ENCODE measurements at places on chromosomes 1 and 21.

- DNase-seq: no peak
Observed at GRCh38 chr1:72253132-72253531, 29.2 kb downstream of the NEGR1 start.

DNA sequence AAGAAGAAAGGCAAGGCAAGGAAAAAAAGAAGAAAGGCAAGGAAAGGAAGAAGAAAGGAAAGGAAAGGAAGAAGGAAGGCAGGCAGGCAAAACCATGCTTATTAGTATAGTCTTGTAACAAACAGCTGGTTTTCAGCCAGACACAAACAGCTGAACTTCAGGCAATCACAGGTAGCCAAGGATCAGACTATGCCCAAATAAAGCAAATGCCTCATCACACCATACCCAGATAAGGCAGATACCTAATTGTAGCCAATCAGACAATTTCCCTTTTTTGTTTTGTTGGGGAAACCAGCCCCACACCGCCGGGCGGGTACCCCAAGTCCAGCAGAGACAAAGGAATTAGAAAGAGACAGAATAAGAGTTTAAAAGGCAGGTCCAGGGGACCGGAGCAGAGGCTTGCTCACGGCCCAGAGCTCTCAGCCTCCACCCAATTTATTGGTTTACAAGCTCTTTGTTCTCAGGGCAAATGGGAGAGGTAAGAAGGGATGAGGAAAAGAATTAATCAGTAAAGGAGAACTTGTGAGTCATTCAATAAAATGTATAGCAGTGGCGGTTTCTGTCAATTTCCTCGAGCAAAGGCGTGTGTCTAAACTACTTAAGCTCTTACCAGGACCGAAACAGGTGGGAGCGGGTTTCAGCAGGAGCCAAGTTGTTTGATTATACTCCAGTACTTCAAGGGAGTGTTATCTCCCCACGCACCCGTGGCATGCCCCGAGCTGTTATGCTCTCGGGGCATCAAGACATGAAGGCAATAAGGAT, 886.8 kb downstream of the KCNT2 start:
- no peak for DNase-seq

GRCh38 chr1:67193704-67194103, 27.4 kb downstream of the IL23R start:
- no peak for DNase-seq

- DNase-seq: no peak
Observed at GRCh38 chr1:34619256-34619655, 135.6 kb upstream of the GJB5 start.

DNA sequence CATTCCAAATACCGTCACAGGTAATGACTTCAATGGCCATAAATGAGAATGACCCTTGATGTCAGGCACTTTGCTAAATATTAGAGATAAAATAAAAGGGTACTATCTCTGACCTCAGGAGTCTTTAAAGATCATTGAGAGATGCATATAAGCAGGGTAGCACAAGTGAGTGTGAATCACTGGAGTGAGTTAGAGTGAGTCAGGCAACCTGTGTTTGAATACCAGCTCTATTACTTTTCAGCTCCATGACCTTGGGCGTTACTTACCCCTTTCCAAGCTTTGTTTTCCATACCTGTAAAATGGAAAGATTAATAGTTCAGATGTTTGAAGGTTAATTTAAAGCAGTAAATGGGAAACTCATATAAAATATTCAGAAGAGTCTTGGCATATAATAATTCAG, 1058.0 kb upstream of the ADGRL4 start:
- DNase-seq: no peak

DNA sequence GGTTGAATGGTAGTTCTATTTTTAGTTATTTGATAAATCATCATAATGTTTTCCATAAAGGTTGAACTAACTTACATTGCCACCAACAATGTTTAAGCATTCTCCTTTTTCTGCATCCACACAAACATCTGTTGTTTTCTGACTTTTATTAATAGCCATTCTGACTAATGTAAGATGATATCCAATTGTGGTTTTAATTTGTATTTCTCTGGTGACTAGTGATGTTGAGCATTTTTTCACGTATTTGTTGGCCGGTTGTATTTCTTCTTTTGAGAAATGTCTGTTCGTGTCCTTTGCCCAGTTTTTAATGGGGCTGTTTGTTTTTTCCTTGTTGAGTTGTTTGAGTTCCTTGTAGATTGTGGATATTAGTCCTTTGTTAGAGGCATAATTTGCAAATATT, 24.6 kb upstream of the SLC35F3 start:
- DNase-seq: no peak

GRCh38 chr1:15173863-15174614, 20.5 kb downstream of the TMEM51 start:
- no peak for DNase-seq

- no peak for DNase-seq
Observed at GRCh38 chr1:205961405-205961804, 18.1 kb upstream of the SLC26A9 start.

GRCh38 chr1:207218512-207219362, 102.7 kb upstream of the CD55 start:
- DNase-seq: no peak

DNA sequence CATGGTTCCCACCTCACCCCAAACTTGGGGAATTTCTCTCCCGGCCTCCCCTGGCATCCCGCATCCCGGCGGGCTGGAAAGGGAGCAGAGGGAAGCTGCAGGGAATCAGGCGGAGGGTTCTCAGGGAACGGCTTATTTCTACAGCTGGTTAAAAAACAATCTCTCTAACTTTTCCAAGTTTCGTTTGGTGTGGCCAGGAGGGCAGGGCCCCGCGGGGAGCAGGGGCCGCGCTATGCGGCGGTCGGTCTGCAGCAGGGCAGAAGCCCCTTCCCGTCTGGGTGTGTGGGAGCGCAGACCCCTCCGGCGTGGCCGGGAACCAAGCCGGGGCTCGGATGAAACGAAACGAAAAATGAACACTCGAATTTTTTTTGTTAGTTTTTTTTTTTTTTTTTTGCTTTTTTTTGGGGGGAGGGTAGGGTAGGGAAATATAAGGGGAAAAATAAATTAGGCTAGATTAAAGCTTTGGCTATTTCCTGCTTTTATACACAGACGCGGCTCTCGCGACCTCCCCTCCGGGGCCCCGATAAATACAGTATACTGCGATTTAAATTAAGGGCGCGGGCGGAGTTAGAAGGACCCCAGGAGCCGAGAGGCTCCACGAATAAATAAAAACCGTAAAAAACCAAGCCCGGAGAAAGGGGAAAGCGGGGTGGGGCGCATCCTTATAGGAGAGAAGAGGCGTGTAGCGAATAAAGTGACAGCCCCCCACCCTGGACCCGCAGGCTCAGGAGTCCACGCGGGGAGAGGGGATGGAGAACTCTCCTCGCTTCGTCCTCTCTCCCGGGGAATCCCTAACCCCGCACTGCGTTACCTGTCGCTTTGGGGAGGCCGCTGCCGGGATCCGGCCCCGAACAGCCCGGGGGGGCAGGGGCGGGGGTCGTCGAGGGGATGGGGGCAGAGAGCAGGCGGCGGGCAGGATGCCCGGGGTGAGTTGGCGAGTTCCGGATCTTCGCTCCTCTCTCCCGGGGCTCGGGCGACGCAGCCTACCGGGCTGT, 2.1 kb downstream of the POU3F1 start:
- no peak for DNase-seq

GRCh38 chr1:176033881-176034280, 173.2 kb downstream of the COP1 start:
- DNase-seq: peak; percentile 2

DNA sequence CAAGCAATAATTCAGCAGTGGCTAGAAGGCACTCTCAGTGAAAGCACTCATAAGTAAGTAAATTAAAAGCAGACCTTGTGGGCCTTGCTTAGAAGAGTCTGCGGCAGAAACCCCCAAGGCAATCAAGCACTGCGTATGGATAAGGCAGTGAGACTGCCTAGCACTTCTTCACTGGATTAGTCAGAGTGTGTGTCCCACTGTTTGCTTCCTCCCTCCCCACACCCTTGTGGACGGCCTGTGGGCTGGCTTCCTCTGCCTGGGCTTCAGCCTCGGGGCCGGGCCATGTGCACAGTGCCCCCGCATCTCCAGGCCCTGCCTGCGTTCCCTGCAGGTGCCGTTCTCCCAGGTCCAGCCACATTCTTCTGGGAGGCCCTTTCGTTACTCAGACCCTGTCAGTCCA, 23.8 kb downstream of the AGT start:
- no peak for DNase-seq

- DNase-seq: no peak
Observed at GRCh38 chr1:68218490-68218889, 13.8 kb downstream of the WLS start.

DNA sequence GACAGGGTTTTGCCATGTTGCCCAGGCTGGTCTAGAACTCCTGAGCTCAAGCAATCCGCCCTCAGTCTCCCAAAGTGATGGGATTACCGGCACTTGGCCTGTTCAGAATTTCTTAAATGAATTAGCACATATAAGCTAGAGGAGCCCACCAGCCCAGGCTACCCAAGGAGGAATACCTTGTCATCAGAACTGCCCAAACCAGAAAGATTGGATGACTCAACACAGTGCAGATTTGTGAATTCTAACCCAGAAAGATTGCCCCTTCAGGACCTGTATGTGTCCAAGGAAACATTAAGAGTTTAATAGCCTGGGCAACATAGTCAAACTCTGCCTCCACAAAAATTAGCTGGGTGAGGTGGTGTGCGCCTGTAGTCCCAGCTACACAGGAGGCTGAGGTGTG, 14.0 kb upstream of the LIN9 start:
- no peak for DNase-seq

DNA sequence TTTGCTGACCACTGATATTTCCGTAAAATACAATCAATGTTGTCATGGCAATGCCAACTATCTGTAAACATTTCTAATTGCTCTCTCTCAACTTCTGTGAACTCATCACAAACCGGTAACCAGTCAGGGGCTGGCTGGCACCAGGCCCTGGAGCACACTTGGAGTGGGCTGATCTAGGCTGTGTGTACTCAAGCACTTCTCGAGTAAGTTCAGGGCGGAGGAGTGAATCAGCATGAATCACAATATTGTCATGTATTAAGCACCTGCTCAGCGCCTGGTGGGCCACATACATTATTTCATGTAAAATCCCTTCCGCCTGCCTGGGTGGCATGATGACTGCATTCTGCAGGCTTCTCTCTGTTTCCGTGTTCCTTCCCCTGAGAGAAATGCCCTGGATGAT, 212.4 kb downstream of the FOXD2 start:
- DNase-seq: peak; percentile 94

DNA sequence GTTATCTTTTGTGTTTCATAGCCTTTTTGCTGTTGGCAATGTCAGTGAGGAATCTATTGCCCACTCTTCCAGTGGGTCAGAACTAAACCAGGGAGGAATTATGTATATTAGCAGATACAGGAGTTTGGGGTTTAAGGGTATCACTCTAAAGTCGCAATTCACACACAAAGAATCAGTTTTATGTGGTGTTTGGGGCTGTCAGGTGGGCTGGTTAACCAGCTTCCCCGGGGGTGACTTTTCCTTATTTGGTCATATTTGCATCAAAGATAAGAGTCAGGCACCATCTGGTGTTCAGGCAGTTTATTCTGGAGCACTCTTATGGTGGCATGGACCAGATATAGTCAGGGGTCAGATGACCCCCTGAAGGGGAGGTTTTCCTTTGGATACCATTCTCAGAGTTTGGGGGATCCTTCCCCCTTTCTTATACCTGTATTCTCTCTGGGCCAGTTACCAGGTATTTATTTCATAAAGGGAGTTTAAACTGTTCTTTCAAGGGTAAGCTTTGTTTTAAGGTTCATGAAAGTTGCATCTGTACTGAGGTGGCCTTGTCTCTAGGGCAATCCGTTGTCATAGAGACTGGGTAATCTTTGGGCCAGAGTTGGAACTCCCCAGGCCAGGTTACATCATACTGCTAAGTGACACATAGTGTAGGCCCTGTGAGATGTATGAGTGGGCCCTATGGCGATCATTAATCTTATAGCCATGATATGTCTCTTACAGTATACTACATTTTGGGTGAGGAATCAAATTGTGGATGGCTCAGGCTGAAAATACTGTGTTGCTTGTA, 148.2 kb downstream of the RWDD3 start:
- DNase-seq: no peak

DNA sequence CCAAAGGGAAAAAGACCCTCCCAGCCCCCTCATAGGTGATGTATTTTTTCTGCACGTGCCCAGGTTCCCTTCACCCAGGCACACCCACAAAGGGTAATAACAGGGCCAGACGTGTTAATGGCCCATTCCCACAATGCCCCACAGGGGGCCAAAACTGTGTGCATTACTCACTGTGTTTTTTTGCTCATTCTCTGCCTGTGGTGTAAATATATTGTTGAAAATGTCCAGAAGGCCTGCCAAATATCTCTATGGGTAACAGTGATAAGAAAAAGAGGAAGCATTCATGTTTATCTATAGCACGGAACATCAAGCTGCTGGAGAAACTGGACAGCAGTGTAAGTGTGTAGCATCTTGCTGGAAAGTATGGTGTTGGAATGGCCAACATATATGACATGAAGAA, 21.9 kb downstream of the RHEX start:
- no peak for DNase-seq

- DNase-seq: no peak
Observed at GRCh38 chr1:163747261-163747660, 425.5 kb downstream of the NUF2 start.

DNA sequence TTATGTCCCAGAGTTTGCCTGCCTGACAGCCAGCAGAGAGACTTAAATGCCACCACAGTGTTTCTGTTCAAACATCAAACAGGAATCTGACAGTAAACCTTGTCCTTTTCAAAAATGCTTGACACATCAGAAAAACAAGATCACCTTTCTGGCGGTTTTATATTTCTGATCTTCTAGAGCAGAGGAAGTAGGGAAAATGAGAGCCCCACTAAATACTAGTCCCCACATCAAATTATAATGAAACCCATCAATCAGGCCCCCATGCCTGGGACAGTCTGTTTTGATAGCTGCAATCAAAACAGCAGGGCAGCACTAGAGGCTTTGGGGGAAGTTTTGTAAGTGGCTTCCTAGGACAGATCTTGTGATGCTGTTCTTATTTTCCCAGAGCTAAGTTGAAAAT, 129.3 kb downstream of the CNIH3 start:
- DNase-seq: no peak

GRCh38 chr1:174023440-174023839, 1.3 kb upstream of the RC3H1 start:
- DNase-seq: no peak

DNA sequence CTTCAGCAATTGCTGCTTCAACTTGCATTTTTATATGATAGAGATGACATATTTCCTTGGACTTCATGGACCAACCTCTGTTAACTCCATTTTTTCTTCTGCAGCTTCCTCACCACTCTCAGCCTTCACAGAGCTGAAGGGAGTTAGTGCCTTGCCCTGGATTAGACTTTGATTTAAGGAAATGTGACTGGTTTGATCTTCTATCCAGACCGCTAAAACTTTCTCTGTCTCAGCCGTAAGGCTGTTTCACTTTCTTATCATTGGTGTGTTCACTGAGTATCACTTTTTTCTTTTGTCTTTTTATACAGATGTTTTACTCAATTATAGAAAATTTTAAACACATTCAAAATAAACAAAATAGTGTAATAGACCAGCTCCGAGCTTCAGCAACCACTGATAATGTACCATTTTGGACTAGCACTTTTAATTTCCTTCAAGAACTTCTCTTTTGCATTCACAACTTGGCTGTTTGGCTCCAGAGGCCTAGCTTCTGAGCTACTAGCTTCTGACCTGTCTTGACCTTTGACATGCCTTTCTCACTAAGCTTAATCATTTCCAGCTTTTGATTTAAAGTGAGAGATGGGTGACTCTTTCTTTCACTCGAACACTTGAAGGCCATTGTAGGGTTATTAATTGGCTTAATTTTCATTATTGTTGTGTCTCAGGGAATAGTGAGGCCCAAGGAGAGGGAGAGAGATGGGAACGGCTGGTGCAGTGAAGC, 9.3 kb downstream of the NEK7 start:
- no peak for DNase-seq

GRCh38 chr1:119988306-119989062, 81.0 kb downstream of the NOTCH2 start:
- no peak for DNase-seq
